ENCODE measurements at places on chromosomes 12 and 14. TPM values are rescaled to one million over a fixed set of nuclear protein-coding genes. Genes with fewer than 3 reads are reported as not detected.

- no peak for DNase-seq
These were observed 59.8 kb upstream of the MED13L start for GRCh38 chr12:116337312-116337711.

- DNase-seq: no peak
These were observed 22.3 kb upstream of the CTDSP2 start for GRCh38 chr12:57868851-57869268.

The SSPN gene
- total RNA-seq: 1.7 TPM

DNA sequence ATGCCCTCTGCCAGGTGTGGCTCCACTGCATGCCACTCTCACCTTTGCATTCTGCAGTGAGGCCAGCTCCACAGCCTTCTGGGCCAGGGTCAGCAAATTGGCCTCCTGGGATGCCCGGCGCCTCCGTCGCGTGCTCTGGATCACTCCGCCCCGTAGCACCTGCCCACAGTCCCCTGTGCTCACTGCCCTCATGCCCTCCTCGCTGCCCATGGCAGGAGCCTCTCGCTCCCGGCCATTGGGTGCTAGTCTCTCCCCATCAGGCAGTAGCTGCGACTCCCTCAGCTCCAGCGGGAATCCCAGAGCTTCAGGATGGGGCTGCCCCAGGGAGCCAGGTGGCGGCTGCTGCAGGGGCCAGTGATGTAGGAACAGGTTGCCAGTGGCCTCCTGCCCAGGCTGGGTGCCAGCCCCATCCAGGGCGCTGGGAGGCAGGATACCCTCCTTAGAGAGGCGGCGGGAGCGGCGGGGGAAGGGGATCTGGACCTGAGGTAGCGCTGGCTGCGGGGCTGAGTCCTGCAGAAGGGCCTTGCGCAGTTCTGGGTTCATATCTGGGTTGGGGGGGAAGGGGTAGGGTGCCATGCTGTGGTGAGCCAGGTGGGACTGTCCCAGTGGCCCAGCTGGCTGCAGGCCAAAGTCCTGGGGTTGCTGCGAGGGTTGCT, 24.5 kb upstream of the PNMA1 start:
- DNase-seq: no peak

GRCh38 chr14:67940486-67941455, 121.2 kb downstream of the RAD51B start:
- DNase-seq: peak; percentile 52

The MDGA2 gene
- total RNA-seq: 0.62 TPM

DNA sequence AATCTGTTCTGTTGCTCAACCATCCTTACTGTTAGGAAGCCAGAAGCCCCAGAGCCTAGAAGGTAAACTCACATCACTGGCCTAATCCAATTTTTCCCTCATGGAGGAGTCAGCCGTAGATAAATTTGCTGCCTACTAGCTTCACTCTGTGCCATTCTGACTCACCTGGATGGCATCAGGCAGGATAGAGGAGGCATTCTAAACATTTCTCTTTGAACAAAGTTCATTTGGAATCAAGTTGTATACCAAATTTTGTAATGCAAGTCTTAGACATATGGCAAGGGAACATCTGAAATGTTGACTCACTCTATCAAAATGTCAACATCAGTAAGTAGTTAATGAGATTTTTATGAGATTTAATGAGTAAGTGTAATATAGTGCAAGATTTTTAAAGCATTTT, 13.6 kb upstream of the TBC1D30 start:
- DNase-seq: no peak

DNA sequence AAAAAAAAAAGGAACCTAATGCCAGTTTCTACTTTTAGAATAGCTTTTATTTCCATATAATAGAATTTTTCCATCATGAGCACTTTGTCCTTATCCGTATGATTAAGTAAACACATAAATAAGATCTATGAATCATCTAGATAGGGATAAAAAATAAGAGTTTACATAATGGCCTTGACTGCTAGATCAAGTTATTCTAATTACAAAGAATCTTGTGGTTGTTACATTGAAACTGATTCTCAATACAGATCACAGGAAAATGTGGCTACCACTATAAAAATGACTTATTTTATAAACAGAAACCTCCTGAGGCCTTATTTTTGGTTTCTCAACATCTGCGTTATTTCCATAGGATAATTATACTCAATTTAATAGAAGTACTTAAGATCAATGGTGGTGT, 34.4 kb upstream of the NDUFA12 start:
- no peak for DNase-seq
